CD4-positive, alpha-beta T cell treated with Interleukin-4 for 4 hours (primary cell): ENCODE measurements at places on chromosomes 3 and 15.

GRCh38 chr15:100060276-100060926 lies 281.4 kb downstream of the ADAMTS17 start:
- DNase-seq, result no peak

DNA sequence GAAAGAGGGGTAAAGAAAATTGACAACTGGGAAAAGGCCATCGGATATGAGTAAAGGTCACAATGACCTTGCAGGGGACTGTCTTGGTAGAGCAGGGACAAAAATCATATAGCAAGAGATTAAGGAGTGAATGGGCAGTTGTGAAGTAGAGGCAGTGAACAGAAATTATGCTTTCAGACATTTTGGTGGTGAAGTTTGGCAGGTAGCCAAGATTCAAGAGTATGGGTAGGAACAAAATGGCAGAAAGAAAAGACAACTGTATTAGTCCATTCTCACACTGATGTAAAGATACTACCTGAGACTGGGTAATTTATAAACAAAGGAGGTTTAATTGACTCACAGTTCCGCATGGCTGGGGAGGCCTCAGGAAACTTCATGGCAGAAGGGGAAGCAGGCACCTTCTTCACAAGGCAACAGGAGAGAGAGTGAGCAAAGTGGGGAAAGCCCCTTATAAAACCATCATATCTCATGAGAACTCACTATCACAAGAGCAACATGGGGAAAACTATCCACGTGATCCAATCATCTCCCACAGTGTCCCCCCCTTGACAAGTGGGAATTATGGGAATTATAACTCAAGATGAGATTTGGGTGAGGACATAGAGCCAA lies 84.0 kb downstream of the CGNL1 start:
- no peak for DNase-seq

GRCh38 chr3:57006949-57007419 lies 53.5 kb upstream of the SPATA12 start:
- DNase-seq, result no peak

- DNase-seq, result peak; percentile 47
Observed at GRCh38 chr15:44545913-44546802, 9.2 kb downstream of the EIF3J start.

DNA sequence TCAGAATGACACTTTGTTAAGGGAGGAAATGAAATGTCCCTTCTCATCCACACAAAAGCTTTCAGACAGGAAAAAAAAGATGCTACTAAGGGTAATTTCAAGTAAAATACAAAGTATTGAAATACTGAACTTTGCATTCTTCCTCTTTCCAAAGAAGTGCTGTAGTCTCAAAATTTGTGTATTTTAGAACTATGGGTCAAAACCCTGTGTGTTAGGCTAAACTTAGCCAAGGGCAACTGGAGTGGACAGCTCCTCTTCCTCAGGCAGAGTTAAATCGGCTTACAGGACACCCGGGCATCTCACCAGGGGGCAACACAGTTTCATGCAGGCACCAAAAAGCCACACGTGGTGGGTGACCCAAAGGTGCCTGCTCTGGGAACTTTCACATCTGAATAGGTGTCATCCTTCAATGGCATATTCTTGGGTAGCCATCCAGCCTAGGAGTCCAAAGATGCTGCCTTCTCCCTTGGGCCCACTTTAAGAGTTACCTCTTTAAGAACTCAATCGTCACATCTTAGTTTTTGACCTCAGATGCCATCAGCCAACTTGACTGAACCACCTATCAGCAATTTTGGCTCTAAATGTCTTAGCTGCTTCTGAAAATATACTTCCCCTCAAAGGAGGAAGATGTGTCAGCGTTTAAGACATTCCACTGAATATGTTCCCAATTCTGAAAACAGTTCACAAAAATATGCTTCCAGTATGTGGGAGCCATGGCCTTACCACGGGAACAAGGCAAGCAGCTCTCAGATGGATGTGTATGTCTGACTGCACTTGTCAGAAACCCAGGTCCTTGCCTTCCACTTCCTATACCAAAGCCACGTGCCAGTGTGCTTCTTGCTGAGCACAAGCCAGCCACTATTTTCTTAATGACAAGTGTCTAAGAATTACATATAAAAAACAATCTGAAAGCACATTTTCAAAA lies 32.2 kb upstream of the MUC13 start:
- DNase-seq, result no peak

DNA sequence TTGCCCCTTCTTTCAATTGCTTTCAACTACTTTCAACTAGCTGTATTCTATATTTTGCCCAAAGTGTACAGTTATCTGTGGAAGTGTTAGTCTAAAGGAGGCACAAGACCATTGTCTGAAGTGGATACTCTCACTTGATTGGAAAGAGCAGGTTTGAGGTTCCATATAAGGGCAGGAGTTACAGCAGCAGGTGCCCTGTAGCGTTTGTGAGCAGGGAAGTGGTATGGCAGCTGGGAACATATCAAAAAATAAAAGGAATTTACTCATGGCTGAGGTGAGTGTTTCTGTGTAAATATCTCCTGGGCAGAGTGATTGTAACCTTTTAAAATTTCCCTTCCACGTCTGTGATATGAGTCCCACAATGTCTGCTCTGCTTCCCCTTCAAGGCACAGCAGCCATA lies 38.5 kb upstream of the DNAJC13 start:
- no peak for DNase-seq

- no peak for DNase-seq
Observed at GRCh38 chr3:105352976-105353375, 13.7 kb upstream of the ALCAM start.

DNA sequence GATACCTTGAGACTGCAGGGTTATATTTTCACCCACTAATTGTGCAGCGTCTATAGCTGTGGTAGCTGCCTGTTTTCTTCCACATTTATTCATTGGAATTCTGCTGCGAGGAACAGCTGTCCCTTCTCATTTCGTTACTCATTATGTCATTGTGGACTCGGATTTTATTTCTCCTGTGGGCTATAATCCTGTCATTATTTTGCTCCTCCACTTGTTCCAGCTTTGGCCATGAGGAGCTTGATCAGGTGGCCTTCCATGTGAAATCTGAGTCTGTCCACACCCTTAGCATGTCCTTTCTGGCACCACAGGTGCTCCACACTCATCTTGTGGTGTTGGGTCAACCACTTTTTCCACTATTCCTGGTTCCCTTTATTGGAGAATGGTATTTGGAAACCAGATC lies 14.8 kb downstream of the LYSMD4 start:
- no peak for DNase-seq

DNA sequence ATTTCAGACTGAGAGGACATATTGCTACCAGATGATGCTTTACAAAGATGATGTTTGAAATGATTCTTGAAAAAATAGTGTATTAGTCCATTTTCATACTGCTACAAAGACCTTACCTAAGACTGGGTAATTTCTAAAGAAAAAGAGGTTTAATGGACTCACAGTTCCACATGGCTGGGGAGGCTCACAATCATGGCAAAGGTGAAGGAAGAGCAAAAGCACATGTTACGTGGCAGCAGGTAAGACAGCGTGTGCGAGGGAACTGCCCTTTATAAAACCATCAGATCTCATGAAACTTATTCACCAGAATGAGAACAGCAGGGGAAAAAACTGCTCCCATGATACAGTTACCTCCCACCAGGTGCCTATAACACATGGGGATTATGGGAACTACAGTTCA lies 658.4 kb upstream of the CFAP20DC start:
- DNase-seq, result no peak

GRCh38 chr15:92323525-92323924 lies 70.2 kb upstream of the ST8SIA2 start:
- no peak for DNase-seq

DNA sequence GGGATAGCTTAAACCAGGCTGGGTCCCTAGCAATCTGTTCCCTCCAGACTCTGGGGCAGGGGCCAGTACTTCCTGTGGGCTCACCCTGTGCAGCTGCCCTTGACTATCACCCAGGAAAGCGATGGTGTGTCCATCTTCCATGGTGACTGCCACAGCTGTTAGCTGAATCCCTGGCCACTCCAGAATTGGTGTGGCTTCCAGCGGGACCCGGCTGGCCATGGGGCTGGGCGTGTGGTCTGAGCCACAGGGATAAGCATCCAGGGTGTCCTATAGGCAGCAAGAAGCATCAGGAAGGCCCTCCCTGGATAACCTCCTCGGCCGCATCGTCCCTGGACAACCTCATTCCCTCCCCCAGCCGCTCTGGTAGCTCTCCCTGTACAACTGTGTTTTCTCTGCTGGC lies 7.2 kb downstream of the PLXNB1 start:
- no peak for DNase-seq

DNA sequence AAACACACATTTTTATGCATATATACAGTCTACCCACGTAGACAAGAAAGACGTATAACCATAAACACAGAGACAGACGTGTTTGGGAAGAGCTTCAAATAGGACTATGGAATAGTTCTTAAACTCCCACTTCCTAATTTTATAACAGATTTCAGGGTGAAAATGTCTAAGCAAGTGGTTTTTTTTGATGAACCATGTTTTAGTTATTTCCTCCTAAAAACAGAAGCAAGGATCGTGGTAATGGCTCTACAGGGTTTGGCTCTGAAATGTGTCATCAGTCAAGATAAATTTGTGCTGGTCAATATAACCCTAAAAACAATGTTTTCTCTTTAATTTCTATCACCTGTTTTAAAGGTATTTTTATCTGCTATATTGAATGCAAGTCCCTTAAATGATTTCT lies 58.2 kb downstream of the FMN1 start:
- no peak for DNase-seq

DNA sequence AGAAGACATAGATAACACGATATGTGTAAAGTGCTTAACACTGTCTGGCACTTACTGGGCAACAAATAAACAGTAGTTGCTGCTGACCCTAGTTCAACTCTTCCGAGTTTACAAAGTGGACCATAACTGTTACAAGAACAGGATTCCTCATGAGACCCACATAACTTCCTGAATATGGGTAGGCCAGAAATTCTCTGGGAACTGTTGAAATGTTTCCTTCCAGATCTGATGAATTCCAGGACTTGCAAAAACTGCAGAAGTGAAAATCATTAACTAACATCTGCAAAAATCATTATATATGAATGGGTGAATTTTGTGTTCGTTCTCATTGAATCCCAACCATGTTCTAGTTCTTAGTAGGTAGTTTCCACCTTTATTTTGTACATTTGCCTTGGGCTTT lies 181.7 kb upstream of the MME start:
- DNase-seq, result no peak

- DNase-seq, result no peak
Observed at GRCh38 chr15:50018491-50018890, 100.5 kb downstream of the ATP8B4 start.

DNA sequence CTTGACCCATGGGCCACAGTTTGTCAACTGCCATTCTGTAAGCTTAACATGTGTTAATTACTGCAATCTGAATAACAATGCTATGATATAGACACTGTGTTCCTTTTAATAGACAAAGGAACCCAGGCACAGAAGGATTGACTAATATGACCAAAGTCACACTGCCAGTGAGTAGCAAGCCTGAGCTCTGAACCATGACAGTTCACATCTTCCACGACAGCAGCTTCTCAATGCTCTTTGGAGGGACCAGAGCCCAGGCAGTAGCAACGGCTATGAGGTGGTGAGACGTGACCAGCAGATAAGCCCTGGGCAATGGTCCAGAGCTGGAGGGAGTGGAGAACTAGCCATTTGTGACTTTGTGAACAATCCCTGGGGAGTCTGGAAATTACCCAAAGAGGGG lies 19.4 kb downstream of the CA12 start:
- no peak for DNase-seq

DNA sequence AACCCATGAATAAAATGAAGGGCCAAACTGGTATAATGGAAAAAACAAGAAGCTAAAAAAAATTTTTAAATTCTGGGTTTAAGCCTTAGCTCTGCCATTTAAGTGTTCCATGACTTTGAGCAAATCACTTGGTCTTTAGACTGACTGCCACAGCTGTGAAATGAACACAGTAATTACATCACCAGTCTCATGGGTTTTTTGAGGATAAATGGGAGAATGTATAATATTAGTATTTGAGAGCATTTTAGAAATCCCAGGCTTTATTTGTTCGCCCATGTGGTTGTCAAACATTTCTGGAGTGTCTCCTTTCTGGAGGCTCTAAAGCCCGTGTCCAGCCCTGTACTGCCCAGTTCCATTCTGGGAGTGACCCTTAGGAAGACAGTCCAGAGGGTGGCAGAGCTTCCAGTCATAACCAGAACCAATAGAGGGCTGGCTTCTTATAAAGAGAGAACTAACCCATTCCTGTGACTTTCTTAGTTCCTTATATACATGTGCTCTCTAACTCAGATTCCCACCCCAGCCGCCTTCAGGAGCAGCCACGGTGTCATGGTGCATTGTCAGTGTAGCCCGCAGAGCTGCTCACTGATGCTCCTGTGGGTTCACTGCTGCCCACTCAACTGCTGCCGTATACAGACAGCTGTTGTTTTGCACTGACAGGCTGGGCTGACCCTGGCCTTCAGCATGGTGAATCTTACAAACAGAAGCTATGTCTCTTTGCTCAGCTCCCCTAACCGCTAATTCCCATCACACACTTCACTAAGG lies 44.7 kb downstream of the BOC start:
- DNase-seq, result no peak

GRCh38 chr3:64444490-64445108 lies 219.3 kb upstream of the PRICKLE2 start:
- no peak for DNase-seq

- DNase-seq, result no peak
Observed at GRCh38 chr3:112351823-112352222, 18.9 kb downstream of the CD200 start.

DNA sequence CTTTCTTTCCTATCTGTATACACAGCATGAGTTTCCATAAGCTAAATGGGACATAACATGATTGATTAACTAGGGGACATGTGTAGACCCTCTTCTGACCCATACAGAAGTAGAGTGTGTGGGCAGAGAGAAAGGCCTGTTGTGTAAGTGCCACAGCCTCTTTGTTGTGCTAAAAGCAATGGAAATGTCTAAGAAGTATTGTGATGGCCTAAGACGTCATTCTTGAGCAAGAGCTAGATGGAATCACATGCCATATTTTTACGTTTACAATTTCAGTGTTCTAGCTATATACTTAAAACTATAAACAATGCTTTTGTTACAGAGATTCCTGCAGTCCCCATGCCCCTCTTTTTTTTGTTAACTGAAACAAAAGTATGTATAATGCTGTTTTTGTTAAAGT lies 61.9 kb downstream of the CD47 start:
- no peak for DNase-seq

DNA sequence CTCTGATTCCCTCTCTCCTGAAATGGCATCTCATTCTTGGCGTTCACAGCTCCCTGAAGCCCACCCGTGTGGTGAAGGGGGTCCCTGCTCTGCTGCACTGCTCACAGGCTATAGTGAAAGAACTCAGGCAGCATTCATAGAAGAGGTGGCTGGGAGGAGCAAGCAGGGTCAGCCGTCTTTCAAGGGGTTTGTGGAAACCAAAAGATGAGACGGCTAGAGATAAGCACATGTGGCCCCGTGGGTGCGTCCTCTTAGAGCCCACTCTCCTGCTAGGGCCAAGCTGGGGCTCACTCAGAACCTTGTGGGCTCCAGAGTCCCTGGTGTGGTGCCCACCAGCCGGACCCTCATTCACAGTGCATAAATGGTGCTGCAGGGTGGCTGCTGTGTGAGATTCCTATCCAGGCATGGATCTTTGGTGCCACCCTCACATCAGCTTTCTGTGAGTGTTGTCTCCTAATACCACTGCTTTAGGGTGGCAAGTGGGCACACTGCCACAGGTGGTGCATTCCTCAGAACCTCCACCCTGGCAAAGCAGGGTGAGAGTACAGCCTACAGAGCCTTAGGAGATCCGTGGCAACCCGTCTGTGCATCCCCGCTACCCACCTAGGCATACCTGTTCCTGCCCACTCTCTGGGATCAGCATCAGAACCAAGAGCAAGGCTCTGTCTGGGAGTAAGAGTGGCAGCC lies 11.2 kb upstream of the SEMA4B start:
- DNase-seq, result no peak

- DNase-seq, result no peak
Observed at GRCh38 chr3:72275331-72275751, 490.4 kb upstream of the PROK2 start.

GRCh38 chr3:186540835-186541226 lies 3.3 kb downstream of the CRYGS start:
- DNase-seq, result no peak
